Tongue (tissue), 3 donors: ENCODE measurements at places on chromosomes 1 and 21.

GRCh38 chr21:14900058-14900457, 164.7 kb downstream of the NRIP1 start:
- DNase-seq = no peak

GRCh38 chr1:90074566-90074965, 79.7 kb downstream of the ZNF326 start:
- DNase-seq = peak; percentile 1

- DNase-seq = no peak
Observed at GRCh38 chr1:22671999-22672398, 19.0 kb downstream of the C1QB start.

GRCh38 chr1:182410138-182410537, 9.7 kb upstream of the TEDDM1 start:
- DNase-seq = no peak

GRCh38 chr1:108884968-108885367, 8.2 kb downstream of the GPSM2 start:
- peak; percentile 22 for DNase-seq

DNA sequence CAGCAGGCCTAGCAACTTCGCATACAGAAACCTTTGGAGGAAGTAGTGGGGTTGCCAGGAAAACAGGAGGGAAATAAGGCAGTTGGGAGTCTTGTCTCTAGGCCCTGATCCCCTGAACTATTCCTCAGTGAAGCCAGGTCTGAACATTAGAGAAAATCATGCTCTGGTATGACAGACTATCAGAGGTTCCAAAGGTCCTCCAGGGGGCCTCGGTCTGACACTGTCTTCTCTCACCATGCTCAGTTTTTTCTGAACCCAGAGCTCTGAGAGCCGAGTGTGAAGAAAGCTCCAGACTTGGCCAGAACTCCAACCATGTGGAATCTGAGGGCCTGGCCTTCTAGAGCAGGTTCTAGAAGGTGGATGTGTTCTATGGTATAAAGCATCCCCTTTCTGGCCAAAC, 4.0 kb downstream of the TOMM40L start:
- DNase-seq = no peak
